Activated CD8-positive, alpha-beta memory T cell treated with anti-CD3 and anti-CD28 coated beads, Interleukin-2, amount 50 U/mL, for 48 hours (primary cell): ENCODE measurements at places on chromosomes 13 and 19.

- no peak for DNase-seq
Observed at GRCh38 chr13:39266426-39266825, 228.2 kb downstream of the NHLRC3 start.

GRCh38 chr19:23887642-23888041 lies 27.0 kb upstream of the ZNF726 start:
- DNase-seq: no peak

GRCh38 chr19:16876904-16877361 lies 11.9 kb upstream of the F2RL3 start:
- no peak for DNase-seq

DNA sequence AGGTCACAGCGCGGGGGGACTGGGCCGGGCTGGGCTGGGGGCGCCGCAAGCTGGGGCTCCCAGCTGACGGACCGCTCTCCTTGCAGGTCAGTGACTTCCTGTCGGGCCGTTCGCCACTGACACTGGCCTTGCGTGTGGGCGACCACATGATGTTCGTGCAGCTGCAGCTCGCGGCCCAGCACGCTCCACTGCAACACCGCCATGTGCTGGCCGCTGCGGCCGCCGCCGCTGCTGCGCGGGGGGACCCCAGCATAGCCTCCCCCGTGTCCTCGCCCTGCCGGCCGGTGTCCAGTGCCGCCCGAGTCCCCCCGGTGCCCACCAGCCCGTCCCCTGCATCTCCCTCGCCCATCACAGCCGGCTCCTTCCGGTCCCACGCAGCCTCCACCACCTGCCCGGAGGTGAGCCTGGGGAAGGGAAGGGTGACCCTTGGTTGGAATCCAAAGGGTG lies 5.7 kb downstream of the MIDN start:
- DNase-seq: no peak

DNA sequence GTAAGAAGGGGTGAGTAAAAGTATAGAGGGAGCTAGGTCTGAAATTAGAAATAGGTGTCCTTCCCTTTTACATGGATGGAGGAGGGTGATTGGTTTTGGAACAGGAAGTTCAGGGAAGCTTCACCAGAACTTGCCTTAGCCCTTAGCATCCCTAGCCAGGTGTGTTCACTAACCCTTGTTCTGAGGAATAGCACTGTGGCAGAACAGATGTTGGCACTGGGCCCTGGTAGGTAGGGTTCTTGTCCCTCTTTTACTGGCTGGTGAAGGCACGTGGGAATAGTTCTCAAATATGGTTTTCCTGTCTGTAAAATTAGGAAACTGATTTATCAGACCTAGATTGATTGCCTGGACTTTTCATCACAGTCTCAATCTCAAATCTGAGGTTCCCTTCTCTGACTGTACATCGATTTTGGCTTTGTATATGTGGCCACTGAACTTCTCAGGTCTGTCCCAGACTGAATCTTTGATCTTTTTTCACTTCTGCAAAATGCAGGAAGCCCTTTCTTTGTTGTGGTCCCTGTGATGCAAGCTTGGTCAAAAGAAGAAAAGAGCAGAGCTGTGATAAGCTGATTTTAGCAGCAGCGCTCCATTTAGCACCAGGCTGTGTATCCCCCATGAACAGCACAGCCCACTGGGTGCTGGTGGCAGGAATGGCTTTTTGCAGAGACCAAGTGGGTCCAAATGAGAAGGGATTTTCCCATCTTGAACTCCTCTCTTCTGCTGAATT lies 86.2 kb upstream of the HTR2A start:
- DNase-seq: no peak

DNA sequence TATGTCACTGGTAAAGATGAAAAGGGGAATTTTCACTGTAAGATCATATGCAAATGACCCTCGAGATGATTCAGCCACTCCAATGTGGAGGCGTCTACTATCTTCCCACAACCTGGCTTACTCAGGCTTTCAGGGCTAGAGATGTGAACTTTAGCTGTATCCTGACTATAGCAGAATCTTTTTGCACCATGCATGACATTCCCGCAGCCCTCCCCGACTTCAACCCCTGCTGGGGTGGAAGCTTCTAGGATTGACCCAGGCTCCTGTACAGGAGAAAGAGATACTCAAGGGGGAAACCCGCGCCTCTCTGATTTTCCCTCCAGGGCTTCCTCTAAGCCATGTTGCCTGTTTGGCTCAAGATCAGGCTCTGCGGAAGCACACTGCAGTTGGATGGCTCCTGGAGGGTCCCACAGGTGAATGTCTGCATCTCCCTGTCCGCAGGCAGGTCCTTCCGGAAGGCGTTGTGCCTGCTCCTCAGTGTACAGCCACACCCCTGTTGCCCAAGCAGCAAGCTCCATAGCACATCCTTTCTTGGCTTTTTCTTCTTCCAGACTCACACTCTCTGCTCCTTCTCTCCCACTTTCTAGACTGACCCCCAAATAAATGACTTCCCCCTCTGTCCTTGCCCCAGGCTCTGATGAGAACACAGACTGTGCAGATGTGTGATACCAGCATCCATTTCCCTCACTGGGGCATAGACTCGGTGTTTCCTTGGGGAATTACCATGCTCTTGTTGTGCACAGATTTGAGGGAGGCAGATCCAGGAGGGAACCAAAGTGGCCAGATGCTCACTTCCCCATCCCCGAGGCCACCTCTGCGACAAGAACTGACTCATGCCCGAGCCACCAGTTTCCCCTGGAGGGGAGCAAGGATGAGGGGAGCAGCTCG lies 29.1 kb upstream of the POP4 start:
- no peak for DNase-seq

DNA sequence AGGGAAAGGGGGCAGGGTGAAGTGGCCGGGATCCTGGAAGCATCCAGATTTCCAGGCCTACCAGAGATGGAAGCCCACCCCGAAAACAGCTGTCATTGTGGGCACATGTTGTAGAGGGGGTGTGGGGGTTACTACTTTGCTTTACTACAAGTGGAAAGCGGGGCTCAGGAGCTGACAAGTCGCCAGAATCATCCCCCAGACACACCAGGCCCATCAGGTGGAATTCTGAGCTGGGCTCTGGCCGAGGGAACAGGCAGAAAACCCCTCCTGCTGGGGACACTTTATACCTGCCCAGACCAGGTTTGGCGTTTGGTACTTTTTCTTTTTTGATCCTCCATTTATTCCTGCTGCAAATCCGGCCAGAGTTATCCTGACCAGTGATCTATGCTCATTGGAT lies 3.8 kb downstream of the CDX2 start:
- no peak for DNase-seq

- peak; percentile 86 for DNase-seq
Observed at GRCh38 chr19:1864480-1865171, 1.2 kb upstream of the KLF16 start.

GRCh38 chr13:106525865-106526264 lies 9.6 kb downstream of the EFNB2 start:
- no peak for DNase-seq

DNA sequence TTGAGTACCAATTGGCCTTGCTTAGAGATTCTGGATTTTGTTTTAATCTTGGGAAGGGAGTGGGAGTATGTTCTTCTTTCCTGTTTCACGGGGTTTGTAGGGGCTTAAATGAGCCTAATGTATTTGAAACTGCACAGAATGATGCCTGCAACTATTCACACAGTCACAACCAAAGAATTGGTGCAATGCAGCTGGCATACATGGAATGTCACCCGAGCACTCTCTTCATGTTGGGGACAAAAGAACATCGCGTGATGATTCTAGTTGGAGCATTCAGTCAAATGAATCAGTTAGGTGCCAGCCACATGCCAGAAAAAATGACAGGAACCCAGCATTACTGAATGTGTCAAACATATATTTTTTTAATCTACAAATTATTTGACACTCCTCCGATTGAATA lies 22.1 kb downstream of the STARD13 start:
- no peak for DNase-seq

DNA sequence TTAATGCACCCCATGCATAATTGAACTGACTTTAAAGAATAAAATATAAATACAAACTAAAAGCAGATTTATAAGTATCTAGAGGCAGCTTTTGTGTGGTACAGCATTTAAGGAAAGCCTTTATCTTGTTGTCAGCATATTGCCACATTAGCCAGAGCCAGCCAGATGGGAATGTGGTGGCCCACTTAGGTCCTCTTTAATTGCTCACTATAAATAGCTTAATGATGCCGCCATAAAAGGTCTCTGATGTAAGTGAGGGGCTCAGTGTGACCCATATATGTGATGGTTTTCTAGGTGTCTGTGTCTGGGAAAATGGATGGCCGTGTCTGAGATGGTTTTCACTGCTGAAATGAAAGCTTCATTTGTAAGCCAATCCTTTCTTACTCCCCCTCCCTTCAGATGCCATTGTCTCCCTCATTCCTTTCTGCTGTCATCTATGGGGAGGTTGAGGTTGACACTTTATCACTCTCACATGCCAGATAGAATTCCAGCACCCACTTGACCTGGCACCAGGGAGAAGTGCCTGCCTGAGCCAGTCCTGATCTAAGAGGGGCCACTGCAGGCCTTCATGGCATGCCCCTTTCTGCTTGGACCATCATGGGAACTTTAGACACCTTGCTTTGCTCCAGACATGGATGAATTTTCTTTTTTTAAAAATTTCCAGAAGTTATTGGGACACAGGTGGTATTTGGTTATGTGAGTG lies 135.3 kb downstream of the MTUS2 start:
- no peak for DNase-seq

DNA sequence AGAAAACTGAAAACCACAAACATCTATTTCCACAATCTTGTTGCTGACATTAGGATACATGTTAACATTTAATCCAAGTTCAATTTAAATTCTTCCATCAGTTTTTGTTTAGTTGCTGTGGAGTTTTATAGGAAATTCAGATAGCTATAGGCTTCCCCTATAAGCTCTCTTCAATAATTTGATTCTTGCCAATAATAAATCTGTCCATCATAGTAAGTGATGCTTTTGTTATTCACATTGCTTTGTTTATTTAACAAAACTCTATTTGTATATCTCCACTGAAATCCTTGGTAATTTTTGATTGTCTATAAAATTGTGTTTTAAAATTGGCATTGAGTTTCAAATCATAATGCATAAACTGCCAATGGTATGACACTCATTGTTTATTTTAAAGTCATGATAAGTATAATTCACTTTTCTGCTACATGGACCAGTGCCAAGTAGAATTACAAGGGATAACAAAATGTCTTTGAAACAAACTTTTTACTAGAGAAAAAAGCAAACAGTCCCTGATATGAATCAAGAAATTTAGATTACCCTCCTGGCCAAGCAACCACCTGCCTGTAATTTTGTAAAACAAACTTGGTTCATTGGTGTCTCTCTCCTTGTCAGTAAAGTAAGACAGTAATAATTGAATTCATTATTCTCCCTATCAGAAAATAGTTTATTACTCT lies 577.3 kb upstream of the GPC6 start:
- no peak for DNase-seq

- DNase-seq: no peak
Observed at GRCh38 chr19:14804765-14805164, 26.4 kb upstream of the ADGRE2 start.

GRCh38 chr19:55141696-55142095 lies 7.3 kb downstream of the TNNT1 start:
- no peak for DNase-seq

GRCh38 chr19:35713904-35714495 lies 3.8 kb upstream of the KMT2B start:
- DNase-seq: peak; percentile 62

DNA sequence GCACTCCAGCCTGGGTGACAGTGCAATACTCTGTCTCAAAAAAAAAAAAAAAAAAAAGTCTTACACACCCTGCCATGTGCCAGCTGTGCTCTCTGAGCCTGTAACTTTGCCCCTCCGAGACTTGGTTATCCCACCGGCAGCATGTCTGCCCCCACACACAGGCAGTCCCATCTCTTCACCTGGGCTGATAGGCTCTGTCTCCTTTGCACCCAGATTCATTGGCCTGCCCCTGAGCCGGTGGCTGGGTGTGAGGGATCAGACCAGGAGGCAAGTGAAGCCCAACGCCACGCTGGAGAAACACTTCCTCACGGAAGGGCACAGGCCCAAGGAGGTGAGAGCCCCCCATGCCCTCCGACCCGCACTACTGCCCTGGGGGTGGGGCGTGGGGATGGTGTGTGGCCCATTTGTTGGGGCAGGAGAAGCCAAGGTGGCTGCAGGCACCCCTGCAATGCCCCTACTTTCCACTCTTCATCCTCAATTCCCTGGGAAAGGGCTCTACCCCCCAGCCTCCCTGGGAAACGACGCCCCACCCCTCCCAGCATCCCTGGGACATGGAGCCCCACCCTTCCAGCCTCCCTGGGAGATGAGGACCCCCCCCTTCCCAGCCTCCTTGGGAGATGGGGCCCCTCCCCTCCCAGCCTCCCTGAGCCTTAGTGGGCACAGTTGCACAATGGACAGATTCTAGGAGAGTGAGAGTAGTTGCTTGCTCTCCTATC lies 45.3 kb downstream of the CERS4 start:
- no peak for DNase-seq

- DNase-seq: peak; percentile 72
Observed at GRCh38 chr19:5001615-5002014, 32.7 kb downstream of the KDM4B start.

GRCh38 chr13:33168321-33168960 lies 117.1 kb downstream of the STARD13 start:
- DNase-seq: no peak

DNA sequence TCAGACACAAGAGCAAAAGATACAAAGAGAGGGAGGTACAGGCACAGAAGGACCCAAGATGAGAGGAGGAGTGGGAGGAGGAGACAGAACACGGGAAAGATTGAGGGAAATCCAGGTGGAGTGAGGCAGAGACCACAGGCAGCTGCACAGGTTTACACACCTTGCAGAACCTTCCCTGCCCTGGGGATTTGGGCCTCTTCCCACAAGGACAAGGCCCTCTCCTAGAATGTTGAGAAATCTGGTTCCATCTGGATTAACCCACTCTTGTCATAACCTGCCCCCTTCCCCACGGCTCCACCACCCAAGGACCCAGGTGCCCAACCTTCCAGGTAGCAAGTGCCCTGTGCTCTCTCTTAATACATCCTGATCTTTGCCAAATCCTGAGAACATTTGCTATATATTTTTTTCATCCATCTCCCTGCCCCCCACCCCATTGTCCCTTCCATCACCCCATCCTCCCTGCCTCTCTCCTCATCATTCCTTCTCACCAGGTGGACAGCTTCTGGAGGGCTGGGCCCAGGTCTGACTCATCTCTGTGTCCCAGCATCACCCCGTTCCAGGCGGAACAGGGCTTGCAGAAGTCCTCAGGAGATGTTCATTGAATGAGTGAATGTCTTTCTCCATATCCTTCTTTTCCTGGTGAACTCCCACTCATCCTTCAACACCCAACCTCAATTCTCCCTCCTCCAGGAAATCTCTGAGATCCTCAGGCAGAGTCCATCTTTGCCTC lies 8.8 kb upstream of the KLK8 start:
- no peak for DNase-seq

DNA sequence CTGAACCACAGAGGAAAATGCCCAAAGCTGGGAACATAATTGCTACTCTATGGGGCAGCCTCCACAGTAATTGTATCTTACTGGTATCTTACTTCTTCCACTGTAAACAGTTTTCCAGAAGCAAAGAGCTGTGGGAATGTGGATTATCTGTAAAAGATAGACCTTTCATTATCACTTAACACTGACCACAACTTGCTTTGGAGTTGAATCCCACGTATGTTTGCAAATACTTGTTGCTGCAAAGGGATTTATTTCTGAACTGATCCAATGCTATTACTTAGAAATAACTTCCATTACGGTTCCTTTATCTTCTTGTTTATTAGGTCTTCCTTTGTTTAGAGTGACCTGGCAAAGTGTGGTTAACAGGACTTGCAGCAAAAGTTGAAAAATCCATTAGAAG lies 218.1 kb downstream of the KCTD12 start:
- DNase-seq: no peak

- DNase-seq: no peak
Observed at GRCh38 chr13:94602467-94602866, 810 bp downstream of the GPR180 start.
